Tibial artery (tissue), 4 donors: ENCODE measurements at places on chromosomes 5 and 9.
A peak's percentile ranks its signal among the peaks of the same experiment; 100 is the strongest.

DNA sequence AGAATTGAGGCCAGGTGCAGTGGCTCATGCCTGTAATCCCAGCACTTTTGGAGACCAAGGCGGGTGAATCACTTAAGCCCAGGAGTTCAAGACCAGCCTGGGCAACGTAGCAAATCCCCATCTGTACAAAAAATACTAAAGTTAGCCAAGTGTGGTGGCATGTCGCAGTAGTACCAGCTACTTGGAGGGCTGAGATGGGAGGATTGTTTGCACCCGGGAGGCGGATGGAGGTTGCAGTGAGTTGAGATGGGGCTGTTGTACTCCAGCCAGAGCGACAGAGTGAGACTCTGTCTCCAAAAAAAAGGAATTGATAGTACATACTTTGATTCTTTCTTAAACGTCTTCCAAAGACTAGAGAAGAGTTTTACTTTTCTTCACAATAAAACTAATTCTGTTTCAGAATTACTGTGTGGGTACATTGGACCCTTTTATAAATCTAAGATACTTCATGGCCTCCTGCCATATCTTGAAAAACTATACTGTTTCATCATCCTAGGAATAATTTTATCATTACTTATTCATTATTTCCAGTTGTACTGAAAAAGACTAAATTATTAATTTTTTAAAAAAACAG, 132.0 kb upstream of the GRHPR start:
- no peak overlapping the region for H3K27ac ChIP-seq
- H3K27me3 ChIP-seq: no peaks in the 10 kb centered on the region
- H3K4me3 ChIP-seq: no peak overlapping the region
- no peaks in the 10 kb centered on the region for H3K4me1 ChIP-seq
- no peak for DNase-seq

DNA sequence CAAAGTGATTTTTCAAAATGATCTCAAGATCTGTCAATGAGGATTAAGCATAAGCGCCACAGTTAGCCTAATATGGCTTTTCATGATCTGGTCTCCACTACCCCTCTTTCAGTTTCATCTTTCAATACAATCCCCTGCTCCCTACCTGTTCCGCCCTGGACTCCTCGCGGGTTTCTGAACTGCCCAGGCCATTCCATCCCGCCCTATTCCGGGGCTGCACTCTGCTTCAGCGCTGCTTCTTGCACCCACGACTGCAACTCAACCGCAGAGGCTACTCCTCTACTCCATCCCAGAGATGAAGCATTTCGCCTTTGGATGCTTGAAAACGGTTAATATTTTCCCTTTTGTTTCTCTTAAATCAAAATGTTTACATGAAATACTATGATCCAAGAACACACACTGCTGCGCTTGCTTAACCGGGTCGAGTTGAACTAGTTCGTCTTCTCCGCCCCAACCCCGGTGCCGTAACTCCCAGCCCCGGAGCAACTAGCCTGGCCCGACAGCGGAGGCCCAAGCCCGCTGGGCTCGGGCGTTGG, 716 bp upstream of the OTULIN start:
- H3K27me3 ChIP-seq: no peaks in the 10 kb centered on the region
- peak overlapping the region; percentile 78 for H3K4me3 ChIP-seq
- H3K27ac ChIP-seq: peak overlapping the region; percentile 93
- H3K36me3 ChIP-seq: no peaks in the 10 kb centered on the region

GRCh38 chr9:95505717-95506427, 10.9 kb downstream of the PTCH1 start:
- peak; percentile 71 for DNase-seq
- H3K4me1 ChIP-seq: peaks cover 13% of the 10 kb centered on the region
- H3K27me3 ChIP-seq: no peaks in the 10 kb centered on the region
- H3K4me3 ChIP-seq: peak overlapping the region; percentile 92
- H3K27ac ChIP-seq: peak overlapping the region; percentile 92

GRCh38 chr5:142478113-142478512, 153.3 kb upstream of the SPRY4 start:
- H3K4me1 ChIP-seq: peaks cover 5% of the 10 kb centered on the region
- H3K27ac ChIP-seq: no peak overlapping the region
- H3K36me3 ChIP-seq: no peaks in the 10 kb centered on the region

DNA sequence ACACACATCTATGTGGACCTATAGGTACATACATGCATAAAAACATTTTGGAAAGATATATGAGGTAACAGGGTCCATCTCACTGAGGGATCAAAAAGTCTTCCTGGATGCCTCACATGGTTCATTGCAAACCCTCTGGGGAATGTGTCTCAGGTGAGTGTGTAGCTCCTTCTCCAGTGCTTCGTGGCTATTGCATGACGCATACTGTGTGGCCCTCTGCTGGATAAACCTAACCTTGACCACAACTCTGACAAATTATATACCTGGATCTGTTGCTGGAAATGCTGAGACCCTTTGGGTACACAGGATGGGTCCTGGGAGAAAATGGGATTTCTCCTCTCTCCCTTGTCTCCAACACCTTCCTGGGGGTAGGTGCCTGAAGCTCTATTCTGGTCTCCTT, 91.9 kb downstream of the JAKMIP2 start:
- no peak for DNase-seq
- no peaks in the 10 kb centered on the region for H3K36me3 ChIP-seq
- no peaks in the 10 kb centered on the region for H3K27me3 ChIP-seq

GRCh38 chr9:34589636-34590380, at the start of gene CNTFR:
Gene CNTFR, minus strand, starts transcription at chr9:34589724. Its CDS starts 20,743 bp downstream, at chr9:34568981.
- H3K27me3 ChIP-seq: no peaks in the 10 kb centered on the region
- H3K4me1 ChIP-seq: peaks cover 37% of the 10 kb centered on the region
- H3K36me3 ChIP-seq: no peaks in the 10 kb centered on the region

GRCh38 chr5:74587890-74588289, 52.6 kb downstream of the ENC1 start:
- H3K36me3 ChIP-seq: no peaks in the 10 kb centered on the region
- H3K4me3 ChIP-seq: no peak overlapping the region
- no peak overlapping the region for H3K27ac ChIP-seq
- H3K27me3 ChIP-seq: no peaks in the 10 kb centered on the region
- DNase-seq: no peak

GRCh38 chr9:127341152-127341551, 55.8 kb upstream of the SLC2A8 start:
- peaks cover 52% of the 10 kb centered on the region for H3K36me3 ChIP-seq
- peaks cover 58% of the 10 kb centered on the region for H3K4me1 ChIP-seq
- H3K27me3 ChIP-seq: no peaks in the 10 kb centered on the region
- no peak overlapping the region for H3K4me3 ChIP-seq
- H3K27ac ChIP-seq: peak overlapping the region; percentile 73
- DNase-seq: no peak

- no peaks in the 10 kb centered on the region for H3K27me3 ChIP-seq
- no peak for DNase-seq
- no peaks in the 10 kb centered on the region for H3K36me3 ChIP-seq
- H3K4me3 ChIP-seq: no peak overlapping the region
- H3K4me1 ChIP-seq: no peaks in the 10 kb centered on the region
These were observed 152.4 kb upstream of the ARRDC3 start for GRCh38 chr5:91535499-91535898.

GRCh38 chr5:10626473-10627013, 62.7 kb downstream of the ANKRD33B start:
- peak overlapping the region; percentile 81 for H3K27ac ChIP-seq
- DNase-seq: peak; percentile 44
- no peaks in the 10 kb centered on the region for H3K36me3 ChIP-seq
- H3K27me3 ChIP-seq: no peaks in the 10 kb centered on the region

DNA sequence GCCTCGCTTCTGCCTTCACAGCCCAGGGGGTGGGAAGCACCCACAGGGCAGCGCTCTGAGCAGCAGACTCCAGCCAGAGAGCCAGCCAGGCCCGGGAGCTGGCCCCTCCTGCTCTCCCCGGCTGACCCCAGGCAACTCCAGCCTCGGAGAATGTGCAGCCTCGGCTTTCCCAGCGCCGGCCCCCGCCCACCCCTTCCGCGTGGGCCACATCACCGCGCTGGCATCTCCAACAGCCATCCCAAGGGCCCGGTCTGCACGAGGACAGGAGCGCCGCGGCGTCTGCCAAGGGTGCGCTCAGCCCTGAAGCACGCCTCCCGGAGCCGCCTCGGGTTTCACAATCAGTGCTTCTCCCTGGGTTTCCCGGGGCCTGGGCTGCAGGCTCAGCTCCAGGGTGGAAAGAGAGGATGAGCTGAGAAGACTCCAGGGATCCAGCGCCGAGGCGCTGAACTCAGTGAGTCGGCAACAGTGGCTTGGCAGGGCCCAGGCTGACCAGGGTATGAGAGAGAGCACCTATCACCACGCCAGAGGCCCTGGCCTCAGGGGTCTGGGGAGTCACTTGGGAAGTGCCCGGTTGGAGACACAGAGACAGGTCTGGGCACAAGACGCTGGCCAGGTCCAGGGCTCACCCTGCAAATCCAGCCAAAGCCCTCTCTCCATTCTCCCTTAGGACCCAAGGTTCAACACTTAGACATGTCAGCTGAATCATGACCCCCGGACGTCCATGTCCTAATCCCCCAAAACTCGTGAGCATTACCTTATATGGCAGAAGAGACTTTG, 79.6 kb downstream of the ADAMTS2 start:
- H3K36me3 ChIP-seq: no peaks in the 10 kb centered on the region
- H3K27me3 ChIP-seq: no peaks in the 10 kb centered on the region
- H3K4me3 ChIP-seq: no peak overlapping the region
- H3K27ac ChIP-seq: peak overlapping the region; percentile 75

GRCh38 chr9:129834489-129835127, 467 bp downstream of the C9orf78 start:
- no peaks in the 10 kb centered on the region for H3K27me3 ChIP-seq
- peak overlapping the region; percentile 97 for H3K4me3 ChIP-seq
- H3K4me1 ChIP-seq: peaks cover 23% of the 10 kb centered on the region
